ENCODE measurements at places on chromosomes 16 and 17. TPM values are rescaled to one million over a fixed set of nuclear protein-coding genes. Genes with fewer than 3 reads are reported as not detected.

DNA sequence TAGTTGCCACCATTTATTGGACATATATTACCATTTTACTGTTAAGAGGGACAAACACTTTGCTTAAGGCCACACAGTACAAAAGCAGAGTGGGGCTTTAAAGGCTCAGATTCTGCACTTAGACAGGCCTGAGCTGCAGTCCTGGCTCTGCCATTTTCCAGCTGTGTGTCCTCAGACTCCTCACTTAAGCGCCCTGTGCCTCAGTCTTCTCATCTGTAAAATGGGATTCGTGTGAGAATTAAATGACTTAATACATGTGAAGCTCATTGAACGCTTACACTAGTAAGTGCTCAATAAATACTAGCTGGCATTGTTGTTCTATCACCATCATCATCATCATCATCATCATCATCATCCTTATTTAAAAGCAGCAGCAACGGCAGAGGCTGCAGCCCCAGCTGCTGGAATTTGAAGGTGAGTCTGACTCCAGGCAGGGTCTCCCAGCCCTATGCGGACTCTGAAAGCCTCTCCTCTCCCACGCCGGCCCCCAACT is 445 bp upstream of the CACNG5 start:
- H3K4me1 ChIP-seq = no peaks in the 10 kb centered on the region
- no peak overlapping the region for H3K4me3 ChIP-seq
- no peak for DNase-seq

SLC9A5 gene
- 1.5 TPM for polyA plus RNA-seq

DNA sequence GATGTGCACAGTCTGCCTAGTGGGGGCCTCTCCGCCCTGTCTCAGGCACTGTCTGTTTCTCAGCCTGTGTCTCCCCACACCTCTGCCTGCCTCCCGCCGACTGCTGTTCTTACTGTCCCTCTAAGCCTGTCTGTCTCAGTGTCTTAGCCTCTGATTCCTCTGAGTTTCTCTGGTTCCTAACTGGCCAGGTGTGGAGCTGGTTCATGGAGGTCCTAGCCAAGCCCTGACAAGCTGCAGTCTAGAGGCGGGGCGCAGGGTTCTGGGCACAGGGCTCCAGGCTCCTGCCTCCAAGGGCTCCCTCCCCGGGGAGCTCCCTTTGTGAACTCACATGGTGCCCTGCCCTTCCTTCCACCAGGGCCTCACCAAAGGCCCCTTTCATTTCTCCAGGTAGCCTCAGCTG is 19.4 kb downstream of the C17orf100 start:
- no peak for DNase-seq
- H3K36me3 ChIP-seq = no peaks in the 10 kb centered on the region
- no peak overlapping the region for H3K27ac ChIP-seq
- no peaks in the 10 kb centered on the region for H3K27me3 ChIP-seq

- peaks cover 20% of the 10 kb centered on the region for H3K4me1 ChIP-seq
- peak overlapping the region; percentile 77 for H3K4me3 ChIP-seq
- H3K36me3 ChIP-seq = peaks cover 25% of the 10 kb centered on the region
- no peaks in the 10 kb centered on the region for H3K27me3 ChIP-seq
- H3K27ac ChIP-seq = peak overlapping the region; percentile 100
These were observed 1.3 kb downstream of the METTL23 start for GRCh38 chr17:76727745-76728456.

DNA sequence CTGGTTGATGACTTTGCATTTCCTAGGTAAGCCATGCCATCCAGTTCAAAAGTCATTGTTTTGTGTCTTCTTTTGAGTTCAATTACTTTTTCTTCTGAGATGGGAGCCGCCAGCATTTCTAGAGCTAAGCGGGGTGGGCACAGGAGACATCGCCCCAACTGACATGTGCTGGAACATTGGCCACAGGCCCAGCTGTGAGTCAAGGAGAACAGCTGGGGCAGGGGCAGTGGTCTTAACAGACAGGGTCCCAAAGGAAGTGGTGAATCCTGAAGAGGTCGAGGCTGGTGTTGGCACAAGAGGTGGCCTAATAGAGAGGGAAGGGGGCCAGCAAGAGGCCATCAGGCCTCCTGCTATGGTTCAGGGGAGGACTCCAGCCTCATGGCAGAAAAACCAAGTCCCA is 17.1 kb downstream of the RAB11FIP4 start:
- no peak overlapping the region for H3K4me3 ChIP-seq
- no peaks in the 10 kb centered on the region for H3K36me3 ChIP-seq
- DNase-seq = no peak

BEAN1 gene
- polyA plus RNA-seq = 0.14 TPM

DNA sequence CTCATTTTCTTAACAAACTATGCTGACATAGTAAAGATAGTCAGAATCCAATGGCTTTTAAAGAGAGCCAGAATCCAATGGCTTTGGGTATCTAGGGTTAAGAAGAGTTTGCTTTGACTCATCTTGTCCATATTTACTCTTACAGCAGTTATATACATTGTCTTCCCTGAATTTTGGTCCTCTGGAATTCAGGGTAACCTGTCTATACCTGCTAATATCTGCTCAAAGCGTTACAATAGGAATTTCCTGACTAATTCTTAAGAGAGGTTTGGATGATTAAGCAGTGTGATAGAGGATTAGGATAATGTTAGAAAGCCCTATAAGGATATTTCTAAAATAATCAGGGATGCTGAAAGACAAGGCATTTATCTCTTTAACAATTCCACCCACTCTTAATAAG is 2.0 kb upstream of the CDH8 start:
- H3K4me3 ChIP-seq = no peak overlapping the region
- H3K27ac ChIP-seq = no peak overlapping the region
- no peaks in the 10 kb centered on the region for H3K27me3 ChIP-seq

NRN1L gene
- polyA plus RNA-seq = 2.7 TPM

- H3K27ac ChIP-seq = no peak overlapping the region
- H3K4me3 ChIP-seq = no peak overlapping the region
- no peaks in the 10 kb centered on the region for H3K27me3 ChIP-seq
- no peak for DNase-seq
- no peaks in the 10 kb centered on the region for H3K36me3 ChIP-seq
These were observed 28.8 kb downstream of the NGFR start for GRCh38 chr17:49523706-49524472.

- no peaks in the 10 kb centered on the region for H3K36me3 ChIP-seq
- no peak overlapping the region for H3K27ac ChIP-seq
- H3K4me3 ChIP-seq = no peak overlapping the region
- DNase-seq = no peak
- no peaks in the 10 kb centered on the region for H3K27me3 ChIP-seq
These were observed 50.8 kb downstream of the AKAP1 start for GRCh38 chr17:57135789-57136291.

TIGD7 gene
- polyA plus RNA-seq = 1.9 TPM

ADAM11 gene
- polyA plus RNA-seq = 0.34 TPM

PRAC2 gene
- polyA plus RNA-seq = not detected

- no peak for DNase-seq
- H3K27me3 ChIP-seq = no peaks in the 10 kb centered on the region
- no peak overlapping the region for H3K4me3 ChIP-seq
- H3K27ac ChIP-seq = no peak overlapping the region
These were observed 113.0 kb upstream of the AXIN2 start for GRCh38 chr17:65674246-65675045.

HAS3 gene
- polyA plus RNA-seq = 1.3 TPM

- H3K36me3 ChIP-seq = no peaks in the 10 kb centered on the region
- no peak overlapping the region for H3K4me3 ChIP-seq
- peaks cover 37% of the 10 kb centered on the region for H3K4me1 ChIP-seq
- H3K27ac ChIP-seq = no peak overlapping the region
- DNase-seq = no peak
- H3K27me3 ChIP-seq = no peaks in the 10 kb centered on the region
These were observed 9.4 kb downstream of the CRYBA1 start for GRCh38 chr17:29255926-29256522.

DNA sequence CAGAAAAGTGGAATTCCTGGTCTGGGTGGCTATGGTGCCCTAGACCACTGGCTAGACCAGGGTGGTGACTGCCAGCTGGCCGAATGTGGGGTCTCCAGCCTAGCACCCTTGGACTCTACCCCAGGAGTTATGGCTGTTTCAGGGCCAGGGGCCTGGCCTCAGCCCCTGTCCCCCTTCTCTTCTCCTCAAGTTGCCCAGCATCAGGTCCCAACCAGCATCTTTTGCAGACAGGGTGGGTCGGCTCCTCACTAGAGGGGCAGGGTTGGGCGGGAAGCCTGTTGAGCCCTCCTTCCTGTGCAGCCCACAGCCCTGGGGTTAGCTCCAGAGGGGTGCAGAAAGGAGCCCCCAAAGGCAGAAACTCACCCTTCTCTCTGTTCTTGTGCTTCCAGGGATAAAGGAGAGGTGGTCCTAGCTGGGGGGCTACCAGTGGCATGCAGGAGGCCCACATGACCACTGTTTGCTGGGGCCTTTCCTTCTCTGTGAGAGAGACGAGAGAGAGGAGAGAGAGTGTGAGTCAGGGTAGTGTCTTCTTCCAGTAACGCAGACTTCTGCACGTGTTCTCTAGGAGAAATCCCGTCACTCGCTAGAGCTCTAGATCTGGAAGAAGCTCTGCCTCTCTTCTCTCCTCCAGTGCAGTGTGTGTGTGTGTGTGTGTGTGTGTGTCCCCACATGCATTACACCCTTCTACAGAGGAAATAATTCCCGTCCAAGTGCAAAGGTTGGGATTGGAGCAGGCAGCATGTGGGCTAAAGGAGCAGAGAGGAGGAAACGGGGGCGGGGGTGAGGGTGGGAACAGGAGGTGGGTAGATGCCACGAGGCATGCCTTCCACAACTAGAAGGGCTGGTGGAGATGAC is 209.4 kb downstream of the SEC14L1 start:
- H3K4me3 ChIP-seq = no peak overlapping the region
- DNase-seq = no peak
- no peak overlapping the region for H3K27ac ChIP-seq
- no peaks in the 10 kb centered on the region for H3K4me1 ChIP-seq

DNA sequence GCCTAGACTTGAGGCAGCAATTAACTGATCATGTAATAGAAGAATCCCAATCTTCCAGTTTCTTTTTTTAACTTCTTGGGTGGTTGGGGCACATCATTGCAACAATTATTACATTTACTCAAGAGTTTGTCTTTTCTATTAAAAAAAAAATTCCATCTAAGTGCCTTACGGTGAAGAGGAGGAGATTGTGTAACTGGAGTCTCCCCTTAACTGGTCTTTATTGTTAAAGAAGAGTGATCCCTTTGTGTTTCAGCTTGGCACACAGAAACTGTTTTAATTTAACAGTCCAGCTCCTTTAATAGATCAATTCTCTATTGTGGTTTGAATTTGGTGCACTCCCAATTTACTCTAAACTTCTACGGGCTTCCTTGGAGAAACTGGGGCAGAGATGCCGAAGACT is 75.2 kb downstream of the FTO start:
- H3K27me3 ChIP-seq = no peaks in the 10 kb centered on the region
- peaks cover 40% of the 10 kb centered on the region for H3K4me1 ChIP-seq
- no peak overlapping the region for H3K4me3 ChIP-seq
- no peak for DNase-seq

GRCh38 chr16:27217256-27217655 is 13.9 kb downstream of the KDM8 start:
- DNase-seq = no peak
- peaks cover 35% of the 10 kb centered on the region for H3K4me1 ChIP-seq
- no peaks in the 10 kb centered on the region for H3K27me3 ChIP-seq
- no peak overlapping the region for H3K4me3 ChIP-seq

- no peak for DNase-seq
- H3K27me3 ChIP-seq = no peaks in the 10 kb centered on the region
- H3K36me3 ChIP-seq = no peaks in the 10 kb centered on the region
- no peak overlapping the region for H3K27ac ChIP-seq
These were observed 27.7 kb upstream of the SBK1 start for GRCh38 chr16:28264656-28265055.

GRCh38 chr16:20871258-20871657 is 28.9 kb downstream of the DCUN1D3 start:
- H3K27me3 ChIP-seq = no peaks in the 10 kb centered on the region
- no peak overlapping the region for H3K27ac ChIP-seq
- peaks cover 30% of the 10 kb centered on the region for H3K4me1 ChIP-seq
- no peaks in the 10 kb centered on the region for H3K36me3 ChIP-seq
- no peak overlapping the region for H3K4me3 ChIP-seq

DNA sequence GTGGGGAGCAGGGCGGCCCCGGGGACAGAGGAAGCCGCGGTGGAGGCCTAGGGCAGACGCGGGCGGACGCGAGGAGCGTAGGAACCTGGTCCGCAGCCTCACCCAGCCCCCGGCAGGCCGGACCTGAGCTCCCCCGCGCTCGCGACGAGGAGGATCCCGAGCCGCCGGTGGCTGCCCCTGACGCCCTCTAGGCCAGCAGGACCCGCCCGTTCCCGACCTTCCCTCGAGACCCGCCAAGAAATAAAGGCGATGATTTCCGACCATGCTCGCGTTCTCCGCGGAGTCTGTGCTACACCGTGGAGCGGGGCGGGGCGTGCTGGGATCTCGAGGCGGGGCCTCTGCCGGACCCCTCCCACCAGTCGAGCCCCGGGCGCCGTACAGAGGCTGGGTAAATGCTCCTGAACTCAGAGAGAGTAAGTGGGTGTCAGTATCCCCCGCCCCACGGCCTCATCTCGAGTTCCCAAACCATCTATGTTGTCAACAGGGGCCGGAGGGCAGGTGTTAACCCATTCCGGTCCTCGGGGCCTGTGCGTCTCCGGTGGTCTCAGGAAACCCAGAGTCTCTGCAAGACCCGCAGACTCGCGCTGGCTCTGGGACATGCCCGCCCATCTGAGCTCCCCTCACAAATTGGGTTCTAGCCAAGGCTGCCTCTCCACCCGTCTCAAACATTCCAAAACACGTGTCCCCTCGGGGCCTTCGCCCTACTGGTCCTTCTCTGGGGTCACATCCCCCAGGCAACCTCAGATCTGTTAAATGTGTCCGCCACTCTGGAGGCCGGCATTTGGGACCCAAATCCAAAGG is 13.7 kb downstream of the SYCE1L start:
- peak; percentile 40 for DNase-seq
- H3K4me1 ChIP-seq = no peaks in the 10 kb centered on the region
- no peaks in the 10 kb centered on the region for H3K36me3 ChIP-seq
- H3K27me3 ChIP-seq = no peaks in the 10 kb centered on the region

DNA sequence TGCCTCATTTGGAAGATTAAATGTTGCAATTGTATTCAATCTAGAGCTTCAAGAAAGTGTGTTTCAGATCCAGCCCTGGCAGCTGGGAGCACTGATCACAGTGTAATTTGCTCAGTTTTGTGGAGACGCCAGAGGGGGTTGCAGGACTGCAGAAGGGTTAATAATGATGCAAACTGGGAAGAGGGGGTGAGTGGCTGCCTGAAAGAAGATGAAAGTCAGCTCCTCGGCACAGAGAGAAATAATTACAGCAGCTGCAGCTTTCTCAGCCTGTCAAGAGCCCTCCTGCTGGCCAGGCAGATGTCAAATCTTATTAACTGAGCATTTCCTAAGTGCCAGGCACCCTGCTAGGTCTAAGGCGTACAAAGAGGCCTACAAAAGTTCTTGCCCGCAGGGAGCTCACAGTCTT is 97.7 kb downstream of the ZNF18 start:
- no peak overlapping the region for H3K27ac ChIP-seq
- H3K36me3 ChIP-seq = no peaks in the 10 kb centered on the region
- H3K4me3 ChIP-seq = no peak overlapping the region
- H3K27me3 ChIP-seq = no peaks in the 10 kb centered on the region
- no peaks in the 10 kb centered on the region for H3K4me1 ChIP-seq

GRCh38 chr17:11330826-11331225 is 89.8 kb downstream of the SHISA6 start:
- DNase-seq = no peak
- no peak overlapping the region for H3K4me3 ChIP-seq
- no peaks in the 10 kb centered on the region for H3K27me3 ChIP-seq
- H3K4me1 ChIP-seq = no peaks in the 10 kb centered on the region
- no peak overlapping the region for H3K27ac ChIP-seq

XAF1 gene
- polyA plus RNA-seq = 11.8 TPM
